ENCODE measurements at places on chromosomes 11 and 22.

- no peak for DNase-seq
Measured at GRCh38 chr22:46280999-46281623, 13.3 kb downstream of the TTC38 start.

DNA sequence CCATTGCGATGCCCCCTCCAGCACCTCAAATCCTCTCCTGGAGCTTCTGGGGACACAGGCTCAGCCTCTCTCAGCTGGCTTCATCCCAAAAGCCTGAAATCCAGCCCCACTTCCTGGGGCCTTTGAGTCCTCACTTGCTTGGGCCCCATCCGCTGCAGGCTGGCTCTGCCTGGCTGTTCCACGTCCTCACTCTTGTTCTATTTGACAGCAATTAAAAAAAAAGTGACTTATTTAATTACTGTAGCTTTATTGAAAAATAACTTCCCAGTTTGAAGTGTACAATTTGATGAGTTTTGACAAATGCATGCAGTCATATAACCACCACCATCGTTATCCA lies 27.2 kb downstream of the PARVG start:
- no peak for DNase-seq

DNA sequence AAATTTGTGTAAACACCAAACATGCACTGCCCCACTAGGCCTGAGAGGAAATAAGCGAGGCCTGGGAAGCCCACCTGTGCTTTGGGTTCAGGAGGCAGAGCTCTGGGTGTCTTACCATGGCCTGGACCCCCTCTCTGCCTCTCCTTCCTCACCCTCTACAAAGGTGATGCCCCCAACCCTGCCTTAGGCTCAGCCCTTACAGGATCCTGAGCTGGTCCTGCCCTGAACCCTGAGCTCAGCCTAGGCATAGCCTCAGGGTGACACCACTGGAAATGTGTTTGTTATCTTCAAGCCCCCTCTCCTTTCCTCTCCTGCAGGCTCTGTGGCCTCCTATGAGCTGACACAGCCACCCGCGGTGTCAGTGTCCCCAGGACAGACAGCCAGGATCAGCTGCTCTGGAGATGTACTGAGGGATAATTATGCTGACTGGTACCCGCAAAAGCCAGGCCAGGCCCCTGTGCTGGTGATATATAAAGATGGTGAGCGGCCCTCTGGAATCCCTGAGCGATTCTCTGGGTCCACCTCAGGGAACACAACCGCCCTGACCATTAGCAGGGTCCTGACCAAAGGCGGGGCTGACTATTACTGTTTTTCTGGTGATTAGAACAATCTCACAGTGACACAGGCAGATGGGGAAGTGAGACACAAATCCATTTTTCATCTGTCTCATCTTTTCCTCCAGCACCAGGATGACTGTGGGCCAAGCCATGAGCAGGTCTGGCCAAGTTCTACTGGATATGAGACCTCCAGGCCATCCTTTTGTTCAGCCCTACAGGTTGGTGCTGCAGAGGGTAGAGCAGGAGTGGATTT lies 117.8 kb downstream of the GGTLC2 start:
- no peak for DNase-seq

DNA sequence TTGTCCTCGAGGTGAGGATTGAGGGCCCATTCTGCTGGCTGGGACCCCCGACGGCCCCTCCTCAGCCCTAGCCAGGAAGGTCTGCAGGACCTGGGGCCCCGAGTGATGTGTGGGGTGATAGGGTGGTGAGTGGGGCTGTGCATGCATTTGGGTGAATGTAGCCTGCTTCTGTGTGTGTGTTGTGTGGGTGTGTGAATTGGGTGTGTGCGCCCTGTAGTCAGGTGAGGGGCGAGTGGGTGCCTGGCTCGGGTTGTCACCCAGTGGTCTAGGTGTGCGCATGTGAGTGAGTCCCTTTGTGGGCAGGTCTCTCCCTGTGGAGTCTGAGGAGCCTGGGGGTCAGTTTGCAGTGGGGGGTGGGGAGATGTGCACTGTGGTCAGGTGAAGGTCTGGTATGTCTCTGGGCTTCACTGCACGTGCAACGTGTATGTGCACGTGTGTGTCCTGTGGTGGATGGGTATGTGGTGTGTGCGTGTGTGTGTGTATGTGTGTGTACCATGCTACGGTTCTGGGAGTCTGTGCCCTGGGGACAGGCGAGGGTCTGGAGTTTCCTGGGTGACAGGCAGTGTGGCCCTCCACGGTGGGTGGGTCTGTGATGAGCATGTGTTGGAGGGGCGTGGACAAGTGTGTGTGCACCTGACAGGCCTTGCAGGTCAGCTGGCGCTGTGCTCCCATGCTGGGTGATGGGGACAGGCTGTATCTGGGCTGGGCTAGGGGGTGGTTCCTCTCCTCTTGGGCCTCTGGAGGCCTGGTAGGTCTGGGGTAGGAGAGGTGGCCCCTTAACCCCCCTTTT lies 1.0 kb downstream of the TMEM151A start:
- no peak for DNase-seq

- no peak for DNase-seq
Measured at GRCh38 chr11:123382555-123383074, 47.5 kb upstream of the GRAMD1B start.

DNA sequence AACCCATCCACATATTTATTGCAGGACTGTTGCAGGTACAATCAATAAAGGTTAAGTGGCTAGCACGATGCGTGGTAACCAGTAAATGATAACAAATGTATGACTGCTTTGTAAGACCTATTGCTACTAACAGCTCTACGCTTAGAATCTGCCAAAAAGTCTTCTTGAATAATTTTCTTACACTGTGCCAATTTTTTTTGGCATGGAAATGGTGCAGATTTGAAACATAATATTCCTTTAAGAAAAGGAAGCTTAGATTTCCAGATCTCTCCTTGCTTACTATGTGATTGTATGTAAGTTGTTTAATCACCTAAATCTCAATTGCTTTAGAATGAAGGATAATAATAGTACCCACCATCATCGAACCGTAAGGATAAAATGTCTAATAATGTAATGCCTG lies 192.0 kb downstream of the LRRC4C start:
- DNase-seq, result no peak

DNA sequence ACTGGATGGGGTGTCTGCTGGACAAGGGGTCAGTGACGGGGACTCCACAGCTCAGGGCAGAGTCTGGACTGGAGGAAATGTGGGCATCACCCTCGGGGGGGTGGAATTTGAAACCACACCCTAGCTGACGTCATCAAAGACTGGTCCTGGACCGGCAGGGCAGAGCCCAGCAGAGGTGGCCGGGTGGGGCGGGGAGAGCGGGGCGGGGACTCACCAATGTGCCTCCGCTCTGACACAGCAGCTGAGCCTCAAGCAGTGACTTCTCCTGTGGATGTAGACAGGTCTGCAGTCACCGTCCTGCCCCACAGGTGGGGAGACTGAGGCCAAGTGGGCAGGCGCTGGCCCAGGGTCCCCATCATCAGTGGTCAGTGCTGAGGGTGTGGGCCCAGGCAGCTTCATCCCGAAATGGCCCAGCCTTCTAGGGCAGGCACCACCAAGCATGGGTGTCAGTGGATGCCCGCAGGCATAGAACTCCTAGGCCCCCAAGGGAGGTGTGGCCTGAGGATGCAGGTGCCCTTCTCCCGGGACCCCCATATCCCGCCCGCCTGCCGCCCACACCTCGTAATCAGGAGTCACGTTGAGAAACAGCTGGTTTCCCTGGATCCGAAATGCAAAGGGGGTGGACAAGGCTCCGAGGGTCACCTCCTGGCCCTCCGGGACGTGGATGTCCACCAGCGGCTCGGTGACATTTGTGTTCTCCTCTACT lies 603 bp downstream of the CDHR5 start:
- no peak for DNase-seq

DNA sequence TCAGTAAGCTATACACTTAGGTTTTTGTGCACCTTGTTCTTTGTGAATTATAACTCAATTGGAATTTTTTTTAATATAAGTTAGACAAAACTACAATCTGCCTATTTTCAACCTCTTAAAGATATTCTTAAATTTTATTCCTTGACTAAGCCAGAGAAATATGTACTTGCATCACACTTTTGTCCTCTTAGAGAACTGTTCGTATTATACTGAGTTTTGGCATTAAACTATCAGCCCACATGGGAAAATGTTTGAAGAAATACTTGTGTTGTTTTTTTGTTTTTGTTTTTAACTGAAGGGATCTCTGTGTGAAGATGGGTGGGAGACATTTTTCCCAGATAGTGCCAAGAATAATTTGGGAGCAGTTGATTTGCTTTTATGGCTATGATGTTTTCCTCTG lies 25.3 kb downstream of the CEP295 start:
- DNase-seq, result no peak

Measured in cortex of kidney (tissue), 1 donor.